Effector CD4-positive, alpha-beta T cell (primary cell): ENCODE measurements at places on chromosomes 2 and 18.
A peak's percentile ranks its signal among the peaks of the same experiment; 100 is the strongest.

DNA sequence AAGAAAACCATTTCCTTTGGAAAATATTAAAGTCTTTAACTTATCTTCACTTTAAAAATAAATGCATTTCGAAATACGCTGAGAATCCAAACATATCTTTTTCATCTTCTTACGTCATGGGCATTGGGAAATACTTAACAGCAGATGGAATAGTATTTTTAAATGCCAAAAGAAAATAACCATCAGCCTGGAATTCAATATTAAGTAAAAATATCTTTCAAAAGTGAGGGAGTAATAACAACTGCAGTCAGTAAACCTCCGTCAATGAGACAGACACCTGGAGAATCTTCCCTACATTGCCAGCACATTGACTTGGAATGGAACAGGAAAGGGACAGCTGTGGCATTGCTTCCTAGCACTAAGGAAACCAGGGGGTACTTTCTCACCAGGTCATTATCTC, 290.4 kb upstream of the TNP1 start:
- DNase-seq, result no peak

DNA sequence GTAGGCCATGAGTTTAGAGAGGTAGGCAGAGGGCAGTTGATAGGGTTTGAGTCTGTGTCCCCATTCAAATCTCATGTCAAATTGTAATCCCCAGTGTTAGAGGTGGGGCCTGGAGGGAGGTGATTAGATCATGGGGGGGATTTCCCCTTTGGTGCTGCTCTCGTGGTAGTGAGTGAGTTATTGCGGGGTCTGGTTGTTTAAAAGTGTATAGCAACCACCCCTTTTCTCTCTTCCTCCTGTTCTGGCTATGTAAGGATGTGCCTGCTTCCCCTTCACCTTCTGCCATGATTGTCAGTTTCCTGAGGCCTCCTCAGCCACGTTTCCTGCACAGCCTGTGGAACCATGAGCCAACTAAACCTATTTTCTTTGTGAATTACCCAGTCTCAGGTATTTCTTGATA, 25.5 kb downstream of the MARCHF4 start:
- DNase-seq, result no peak

- DNase-seq, result no peak
Observed at GRCh38 chr18:79846936-79847557, 49.3 kb downstream of the KCNG2 start.

GRCh38 chr2:121897335-121897970, 142.0 kb downstream of the TSN start:
- DNase-seq, result no peak

DNA sequence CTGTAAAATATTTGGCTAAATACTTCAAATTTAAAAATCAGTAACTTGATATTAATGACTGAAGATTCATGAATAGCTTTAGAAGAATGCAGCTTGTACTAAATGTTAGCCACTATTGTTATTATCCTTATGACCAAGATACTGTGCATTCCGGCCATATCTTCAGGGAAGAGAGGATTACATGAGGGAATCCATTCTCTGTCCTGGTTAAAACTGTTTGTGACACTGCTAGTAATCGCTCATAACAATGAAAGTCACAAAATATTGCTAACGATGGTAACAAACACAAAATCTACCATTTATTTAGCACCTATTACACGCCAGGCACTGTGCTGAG, 217.7 kb downstream of the PRKCE start:
- no peak for DNase-seq

GRCh38 chr18:44709307-44710126, 28.8 kb downstream of the SETBP1 start:
- no peak for DNase-seq

GRCh38 chr2:201127570-201127969, 11.6 kb downstream of the CFLAR start:
- peak; percentile 35 for DNase-seq

- DNase-seq, result no peak
Observed at GRCh38 chr2:81549646-81550045, 1245.1 kb upstream of the LRRTM1 start.

GRCh38 chr18:55778788-55779690, 191.0 kb upstream of the TCF4 start:
- DNase-seq, result no peak

DNA sequence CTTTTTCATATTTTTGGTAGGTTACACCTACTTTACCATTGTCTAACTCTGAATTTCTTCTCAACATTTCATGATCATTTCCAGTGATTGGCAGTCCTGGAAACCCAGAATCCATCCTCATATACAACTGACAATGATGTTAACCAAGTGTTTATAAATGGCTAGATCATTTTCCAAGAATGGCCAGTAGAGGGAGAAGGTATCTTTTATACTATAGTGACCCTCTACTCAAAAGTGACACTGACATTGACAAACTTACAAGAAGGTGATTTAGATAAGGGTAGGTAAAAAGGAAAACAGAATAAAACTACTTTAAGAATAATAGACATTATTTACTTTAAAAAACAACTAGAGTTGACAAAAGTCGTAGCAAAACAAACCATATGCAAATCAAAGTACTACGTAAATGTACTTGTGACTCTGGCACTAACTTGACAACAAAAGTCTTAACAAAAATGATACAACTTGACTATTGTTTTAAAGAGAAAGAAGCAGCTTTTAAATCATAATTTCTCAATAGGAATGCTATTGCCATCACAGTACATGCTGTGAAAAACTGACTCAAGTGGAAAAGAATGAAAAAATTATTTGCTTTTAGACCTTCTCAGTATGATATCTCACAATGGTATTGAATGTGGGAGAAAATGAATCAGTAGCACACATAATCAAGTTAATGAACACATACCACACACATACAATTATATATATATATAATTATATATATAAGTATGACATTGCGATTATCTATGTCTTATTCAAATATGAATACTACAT, 76.6 kb upstream of the GRB14 start:
- no peak for DNase-seq

- DNase-seq, result no peak
Observed at GRCh38 chr2:128285329-128285931, 33.2 kb downstream of the HS6ST1 start.

- no peak for DNase-seq
Observed at GRCh38 chr2:202824901-202825300, 46.7 kb downstream of the ICA1L start.

GRCh38 chr2:157264099-157264498, 6.6 kb downstream of the GALNT5 start:
- no peak for DNase-seq

DNA sequence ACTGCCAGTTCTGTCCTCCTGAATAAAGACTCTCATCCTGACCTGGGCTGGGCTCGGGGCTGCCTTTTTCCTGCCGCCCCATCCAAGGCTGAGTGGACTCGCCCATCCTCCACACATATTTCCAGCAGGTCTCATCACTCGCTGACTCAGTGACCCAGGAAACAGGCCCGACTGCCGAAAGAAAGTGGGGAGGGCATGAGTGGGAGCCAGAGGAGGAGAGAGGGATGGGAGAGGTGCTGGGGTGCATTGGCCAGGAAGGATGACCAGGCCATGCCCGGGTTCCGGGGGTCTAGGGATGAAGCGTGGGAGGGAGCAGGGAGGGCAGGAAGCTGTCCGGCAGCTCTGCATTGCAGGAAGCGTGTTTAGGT, 66.7 kb downstream of the TWIST2 start:
- no peak for DNase-seq

- DNase-seq, result no peak
Observed at GRCh38 chr2:66555091-66555490, 120.2 kb downstream of the MEIS1 start.

DNA sequence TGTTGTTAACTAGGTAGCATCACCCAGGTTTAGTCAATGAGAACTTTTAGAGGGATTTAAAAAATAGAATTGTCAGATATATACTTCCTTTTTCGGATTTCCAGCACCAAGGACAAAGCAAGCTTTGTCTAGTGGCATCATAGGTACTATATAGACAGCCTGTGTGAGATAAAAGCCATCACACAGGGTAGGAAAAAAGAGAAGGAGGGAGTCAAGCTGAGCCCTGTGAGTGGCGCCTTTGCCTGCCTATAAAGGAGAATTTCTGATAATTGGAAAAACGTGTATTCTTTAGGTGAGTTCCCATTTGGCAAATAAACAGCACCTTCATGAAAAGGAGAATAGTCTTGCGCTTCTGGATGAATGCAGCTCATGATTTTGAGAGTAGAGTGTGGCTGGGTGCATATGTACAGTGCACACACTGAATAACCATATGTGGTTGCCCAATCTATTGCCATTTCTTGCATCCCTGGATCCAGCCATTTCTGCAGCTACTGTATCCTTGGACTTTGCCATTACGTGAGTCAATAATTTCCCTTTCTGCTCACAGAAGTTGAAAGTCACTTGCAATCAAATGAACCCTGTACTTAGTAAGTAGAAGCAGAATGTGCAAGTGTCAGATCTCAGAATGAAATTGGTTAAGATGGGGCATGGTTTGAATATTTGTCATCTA, 559.9 kb upstream of the MEX3C start:
- DNase-seq, result no peak

GRCh38 chr2:16718576-16719484, 53.2 kb upstream of the CYRIA start:
- DNase-seq, result no peak

GRCh38 chr18:55647331-55647730, 59.3 kb upstream of the TCF4 start:
- no peak for DNase-seq

DNA sequence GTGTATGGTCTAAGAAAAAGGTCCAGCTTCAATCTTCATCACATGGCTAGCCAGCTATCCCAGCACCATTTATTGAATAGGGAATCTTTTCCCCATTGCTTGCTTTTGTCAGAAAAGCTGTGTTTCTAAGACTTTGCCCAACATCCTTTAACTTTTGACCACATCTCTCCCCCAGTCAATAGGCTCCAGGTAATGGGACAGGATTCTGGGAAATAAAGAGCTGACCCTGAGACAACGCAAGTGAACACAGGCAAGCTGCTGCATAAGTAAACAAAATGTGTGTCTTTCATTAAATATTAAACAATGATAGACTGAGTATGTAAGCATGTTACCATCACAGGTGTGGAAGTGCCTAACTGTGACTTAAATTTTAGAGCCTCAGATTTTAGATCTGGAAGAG, 23.0 kb downstream of the FAM110C start:
- no peak for DNase-seq
